ENCODE measurements at places on chromosomes 16 and 17.

- DNase-seq: no peak
Observed at GRCh38 chr16:10828851-10829366, 10.3 kb upstream of the TVP23A start.

DNA sequence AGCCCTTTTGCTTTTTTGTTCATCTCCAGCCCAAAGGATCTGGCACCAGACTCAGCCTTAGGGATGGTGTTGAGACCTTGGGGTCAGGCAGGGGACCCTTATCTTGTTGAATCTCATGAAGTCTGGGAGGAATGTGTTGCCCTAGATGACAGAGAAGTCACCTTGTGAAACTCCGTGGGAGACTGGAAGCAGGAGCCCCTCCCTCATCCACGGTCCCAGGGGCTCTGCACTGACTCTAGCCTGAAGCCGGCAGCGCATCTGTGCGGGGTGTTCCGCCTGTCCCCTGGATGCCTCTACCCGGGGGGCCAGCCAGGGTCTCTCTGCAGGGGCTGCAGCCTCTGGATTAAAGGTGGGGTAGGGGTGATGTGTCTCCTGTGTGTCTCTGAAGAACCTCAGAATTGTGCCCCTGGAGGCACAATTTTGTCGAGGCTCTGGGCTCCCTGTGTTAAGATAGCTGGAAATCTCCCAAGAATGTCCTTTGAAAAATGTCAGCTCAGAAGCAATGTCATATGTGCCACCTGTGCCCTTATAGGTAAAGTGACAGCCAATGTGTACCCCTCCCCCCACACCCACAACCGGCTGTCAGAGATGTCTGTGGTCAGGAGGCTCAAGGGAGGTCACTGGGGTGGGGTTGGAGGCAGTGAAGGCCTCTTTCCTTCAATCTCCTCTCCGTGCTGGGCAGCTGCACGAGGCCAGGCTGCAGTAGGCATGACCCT lies 32.1 kb upstream of the CDC42EP4 start:
- DNase-seq: no peak

- DNase-seq: no peak
Observed at GRCh38 chr17:57290981-57291380, 34.7 kb downstream of the MSI2 start.

- no peak for DNase-seq
Observed at GRCh38 chr16:6019490-6019991, 921.9 kb upstream of the EEF2KMT start.

DNA sequence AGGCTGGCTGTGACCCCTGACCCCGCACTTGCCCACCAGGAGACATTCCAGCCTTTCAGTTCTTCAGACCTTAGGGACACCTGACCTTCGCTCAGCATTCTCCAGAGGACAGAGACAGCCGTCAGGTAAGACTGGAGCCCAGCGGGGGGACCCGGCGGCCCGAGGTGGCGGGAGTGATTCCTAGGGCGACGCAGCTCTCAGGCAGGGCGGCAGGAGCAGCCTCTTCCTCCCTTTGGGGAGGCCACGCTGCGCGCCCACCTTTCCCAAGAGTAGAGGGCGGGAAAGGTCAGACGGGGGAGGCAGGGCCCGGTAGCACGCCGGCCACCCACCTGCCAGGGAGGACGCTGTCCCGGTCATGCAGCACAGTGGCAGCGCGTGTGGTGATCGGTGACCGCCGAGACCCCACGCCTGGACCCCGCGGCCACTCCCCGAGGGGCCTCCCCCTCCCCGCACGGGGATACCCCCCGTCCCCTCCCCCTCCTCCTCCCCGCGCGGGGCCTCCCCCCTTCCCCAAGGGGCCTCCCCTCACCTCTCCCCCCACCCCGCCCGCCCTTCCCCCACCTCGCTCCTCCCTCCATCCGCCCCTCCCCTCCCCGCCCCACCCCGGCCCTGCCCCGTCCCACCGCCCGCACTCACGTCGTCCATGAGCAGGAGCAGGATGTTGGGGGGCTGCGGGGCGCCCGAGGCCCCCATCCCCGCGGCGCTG lies 472 bp downstream of the GALNS start:
- DNase-seq: no peak

DNA sequence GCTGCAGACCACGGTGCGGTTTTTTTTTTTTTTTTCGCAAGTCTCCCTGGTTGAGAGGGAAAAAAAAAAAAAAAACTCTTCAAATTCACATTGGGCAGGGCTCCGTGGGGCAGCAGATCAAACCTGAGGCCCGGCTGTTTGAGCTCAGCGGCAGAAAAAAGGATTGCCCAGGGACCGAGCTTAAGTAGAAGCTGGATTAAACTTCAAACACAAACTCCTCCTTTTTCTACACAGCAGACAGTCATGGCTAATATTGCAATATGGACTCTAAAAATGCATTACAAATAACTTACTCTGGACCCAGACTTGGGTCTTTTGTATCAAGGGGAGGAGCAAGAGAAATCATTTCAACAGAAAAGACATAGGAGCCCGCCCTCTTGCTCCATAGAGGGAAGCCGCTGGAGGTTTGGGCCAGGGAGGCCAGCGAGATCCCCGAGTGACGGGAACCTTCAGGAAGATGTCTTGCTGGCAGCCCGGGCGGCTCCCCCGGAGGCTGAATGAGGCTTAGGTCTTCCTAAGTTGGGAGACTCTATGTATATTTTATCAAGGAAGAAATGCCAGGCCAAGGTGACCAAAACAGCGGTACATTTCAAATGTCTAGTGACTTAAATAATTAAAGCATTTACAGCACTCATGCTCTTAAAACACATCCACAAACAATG lies 167.7 kb downstream of the ZNF423 start:
- DNase-seq: no peak

DNA sequence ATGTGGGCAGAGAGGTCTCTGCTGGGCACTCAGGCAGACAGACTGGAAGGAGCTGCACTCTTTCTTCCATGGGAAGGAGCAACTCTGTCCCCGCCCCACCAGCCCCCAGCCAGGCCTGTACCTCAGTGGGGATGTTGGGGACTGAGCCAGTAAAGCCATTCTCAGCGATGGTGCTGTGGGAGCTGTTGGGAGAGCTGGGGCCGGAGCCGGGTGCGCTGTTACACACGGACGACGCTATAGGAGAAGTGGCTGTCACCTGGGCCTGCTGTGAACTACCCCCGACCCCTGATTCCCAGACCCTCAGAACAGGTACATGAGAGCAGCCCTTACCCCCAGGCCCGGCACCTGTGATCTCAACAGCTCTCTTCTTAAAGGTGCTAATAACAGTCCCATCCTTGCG lies 21.5 kb downstream of the G6PC3 start:
- DNase-seq: no peak

DNA sequence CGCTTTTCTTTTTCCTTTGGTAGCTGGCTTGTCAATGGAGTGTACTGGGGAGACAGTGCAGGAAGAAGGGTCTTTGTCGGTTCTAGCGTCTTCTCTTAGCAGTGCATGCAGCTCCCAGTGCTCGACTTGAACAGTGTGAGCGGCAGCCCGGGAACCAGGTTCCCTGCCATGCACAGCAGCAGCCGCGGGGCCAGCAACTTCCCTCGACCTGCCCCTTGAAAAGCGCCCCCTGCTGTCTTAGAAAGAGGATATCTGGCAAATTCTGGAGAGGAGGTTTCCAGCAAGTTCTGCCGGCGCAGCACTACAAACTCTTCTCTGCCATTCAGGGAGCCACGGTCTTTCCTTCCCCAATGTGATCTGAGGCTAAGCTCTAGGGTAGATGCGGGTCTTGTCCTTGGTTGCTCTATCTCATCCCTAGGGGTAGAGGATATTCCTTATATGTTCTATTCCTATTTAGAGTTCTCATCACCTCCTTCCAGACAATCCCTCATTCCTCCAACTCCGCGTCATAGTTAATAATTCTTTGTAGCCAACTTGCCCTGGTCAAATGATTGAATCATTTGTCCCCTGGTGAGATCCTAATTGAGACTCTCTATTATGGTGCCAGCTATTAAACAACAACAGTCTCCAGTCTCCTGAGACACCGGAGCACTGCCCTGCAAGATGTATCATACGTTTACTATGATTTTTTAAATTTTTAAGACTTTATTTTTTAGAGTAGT lies 451.3 kb downstream of the PMP22 start:
- DNase-seq: peak; percentile 28

- no peak for DNase-seq
Observed at GRCh38 chr16:78489072-78489471, 389.6 kb downstream of the WWOX start.

- no peak for DNase-seq
Observed at GRCh38 chr16:86227801-86228200, 282.5 kb upstream of the FOXF1 start.

GRCh38 chr17:43367737-43368242 lies 31.0 kb upstream of the ARL4D start:
- DNase-seq: no peak

DNA sequence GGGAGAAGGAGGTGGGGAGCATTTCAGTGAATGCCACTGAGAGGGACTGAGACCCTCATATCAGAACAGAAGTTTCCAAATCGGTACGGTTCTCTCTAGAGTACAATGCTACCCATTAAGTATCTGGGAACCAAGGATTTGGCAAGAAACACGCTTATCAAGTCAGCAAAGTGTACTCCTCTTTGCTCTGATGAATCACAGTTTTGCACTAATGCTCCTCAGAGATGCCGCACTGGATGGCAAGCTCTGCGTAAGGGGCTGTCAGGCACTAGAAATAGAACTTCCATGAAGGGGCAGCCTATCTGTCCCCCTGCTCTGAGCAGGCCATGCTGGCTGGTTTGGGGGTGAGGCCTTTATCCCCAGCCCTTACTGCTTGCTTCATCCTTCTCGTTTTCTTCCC lies 4.8 kb upstream of the ABCC12 start:
- no peak for DNase-seq

DNA sequence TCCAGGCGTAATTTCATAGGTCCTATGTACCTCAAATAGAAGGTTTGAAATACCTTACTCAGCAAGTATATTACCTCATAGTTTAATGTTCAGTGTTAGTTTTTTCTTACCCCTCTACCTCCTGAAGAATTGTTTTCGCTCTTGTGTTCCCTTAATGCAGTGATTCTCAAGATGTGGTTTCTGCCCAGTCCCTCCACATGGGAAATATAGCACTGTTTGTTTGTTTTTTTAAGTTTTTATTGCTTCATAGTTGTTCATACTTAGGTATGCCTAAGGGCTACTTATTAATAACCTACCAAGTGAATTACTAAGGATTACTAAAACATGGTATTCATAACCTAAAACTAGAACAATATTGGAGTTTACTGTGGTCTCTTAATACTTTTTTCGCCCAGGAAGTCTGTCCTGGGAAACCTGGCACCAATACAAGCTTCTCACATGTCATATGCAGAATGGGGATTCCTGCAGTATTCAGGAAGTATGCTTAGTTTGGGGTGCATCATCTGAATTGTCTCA lies 5.0 kb downstream of the RSPRY1 start:
- DNase-seq: no peak

GRCh38 chr17:16135461-16135860 lies 79.9 kb downstream of the NCOR1 start:
- no peak for DNase-seq

DNA sequence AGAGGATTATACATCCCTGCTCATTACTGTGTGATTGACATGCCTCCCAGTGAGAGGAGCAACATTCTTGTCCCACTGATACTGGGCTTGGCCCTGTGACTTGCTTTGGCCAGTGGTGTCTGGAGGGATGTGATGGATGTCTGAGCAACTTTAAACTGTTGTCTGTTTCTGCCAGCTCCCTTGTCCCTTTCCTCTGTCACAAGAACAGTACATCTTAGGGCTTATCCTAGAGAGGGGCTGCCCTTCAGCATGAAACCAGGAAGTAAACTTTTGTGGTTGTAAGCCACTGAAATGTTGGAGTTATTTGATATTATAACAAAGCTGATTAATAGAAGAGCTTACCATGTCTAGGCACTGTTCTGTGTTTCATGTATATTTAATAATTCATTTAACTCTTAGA lies 82.9 kb upstream of the GPRC5B start:
- no peak for DNase-seq

DNA sequence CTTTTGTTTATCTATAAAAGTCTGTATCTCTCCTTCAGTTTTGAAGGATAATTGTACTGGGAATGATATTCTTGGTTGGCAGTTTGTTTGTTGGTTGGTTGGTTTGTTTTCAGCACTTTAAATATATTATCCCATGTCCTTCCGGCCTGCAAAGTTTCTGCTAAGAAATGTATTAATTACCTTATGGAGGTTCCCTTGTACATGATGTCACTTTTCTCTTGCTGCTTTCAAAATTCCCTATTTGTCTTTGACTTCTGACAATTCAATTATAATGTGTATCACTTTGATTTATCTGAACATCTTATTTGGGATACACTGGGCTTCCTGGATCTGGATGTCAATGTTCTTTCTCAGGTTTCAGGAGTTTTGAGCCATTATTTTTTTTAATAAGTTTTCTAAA lies 4.1 kb upstream of the KRT34 start:
- no peak for DNase-seq

- DNase-seq: no peak
Observed at GRCh38 chr17:77628035-77628434, 330.5 kb upstream of the TNRC6C start.

GRCh38 chr17:6323626-6324356 lies 111.1 kb downstream of the AIPL1 start:
- no peak for DNase-seq

DNA sequence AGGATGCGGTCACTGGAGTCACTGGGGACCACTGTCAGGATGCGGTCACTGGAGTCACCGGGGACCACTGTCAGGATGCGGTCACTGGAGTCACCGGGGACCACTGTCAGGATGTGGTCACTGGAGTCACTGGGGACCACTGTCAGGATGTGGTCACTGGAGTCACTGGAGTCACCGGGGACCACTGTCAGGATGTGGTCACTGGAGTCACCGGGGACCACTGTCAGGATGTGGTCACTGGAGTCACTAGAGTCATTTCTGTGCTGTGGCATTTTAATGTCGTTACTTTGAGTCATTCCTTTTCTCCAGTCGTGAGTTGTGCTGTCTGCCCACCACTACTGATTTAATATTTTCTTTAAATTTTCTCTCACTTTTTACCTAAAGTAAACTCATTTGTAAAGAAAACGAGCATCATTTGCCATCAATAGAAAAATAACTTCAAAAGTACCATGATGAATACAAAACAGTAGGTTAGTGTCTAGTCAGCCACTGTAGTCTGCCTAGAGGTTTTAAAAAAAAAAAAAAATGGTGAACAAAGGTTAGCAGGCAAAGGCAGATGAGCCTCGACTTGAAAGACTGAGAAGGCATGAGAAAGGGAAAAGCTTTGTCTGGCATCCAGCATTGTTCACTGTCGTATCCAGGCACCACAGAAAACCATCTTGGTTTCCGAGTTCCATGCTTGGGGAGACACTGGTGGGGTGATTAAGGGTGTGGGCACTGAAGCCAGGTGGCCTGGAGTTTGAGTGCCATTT lies 346.6 kb downstream of the SNX29 start:
- DNase-seq: no peak

GRCh38 chr17:69346766-69347165 lies 19.8 kb upstream of the ABCA5 start:
- no peak for DNase-seq

- no peak for DNase-seq
Observed at GRCh38 chr16:3731126-3731935, 14.0 kb upstream of the TRAP1 start.
